ENCODE measurements at places on chromosomes 1 and 21. TPM values are rescaled to one million over a fixed set of nuclear protein-coding genes. Genes with fewer than 3 reads are reported as not detected.

Gene CA6
- total RNA-seq: not detected

Gene OPRD1
- total RNA-seq: not detected

Gene NENF
- 134 TPM for total RNA-seq

Gene NTMT2
- total RNA-seq: not detected

Gene SEMA4A
- total RNA-seq: 2.0 TPM

Gene LRRC53
- total RNA-seq: not detected

Gene PSEN2
- total RNA-seq: 22.6 TPM

GRCh38 chr1:222286011-222286410 is 261.9 kb downstream of the HHIPL2 start:
- no peak for DNase-seq

GRCh38 chr1:25548601-25549000 is 5.2 kb downstream of the LDLRAP1 start:
- no peak overlapping the region for H3K4me3 ChIP-seq
- no peak for DNase-seq
- no peaks in the 10 kb centered on the region for H3K36me3 ChIP-seq
- peak overlapping the region; percentile 2 for H3K27ac ChIP-seq
- H3K27me3 ChIP-seq: no peaks in the 10 kb centered on the region

DNA sequence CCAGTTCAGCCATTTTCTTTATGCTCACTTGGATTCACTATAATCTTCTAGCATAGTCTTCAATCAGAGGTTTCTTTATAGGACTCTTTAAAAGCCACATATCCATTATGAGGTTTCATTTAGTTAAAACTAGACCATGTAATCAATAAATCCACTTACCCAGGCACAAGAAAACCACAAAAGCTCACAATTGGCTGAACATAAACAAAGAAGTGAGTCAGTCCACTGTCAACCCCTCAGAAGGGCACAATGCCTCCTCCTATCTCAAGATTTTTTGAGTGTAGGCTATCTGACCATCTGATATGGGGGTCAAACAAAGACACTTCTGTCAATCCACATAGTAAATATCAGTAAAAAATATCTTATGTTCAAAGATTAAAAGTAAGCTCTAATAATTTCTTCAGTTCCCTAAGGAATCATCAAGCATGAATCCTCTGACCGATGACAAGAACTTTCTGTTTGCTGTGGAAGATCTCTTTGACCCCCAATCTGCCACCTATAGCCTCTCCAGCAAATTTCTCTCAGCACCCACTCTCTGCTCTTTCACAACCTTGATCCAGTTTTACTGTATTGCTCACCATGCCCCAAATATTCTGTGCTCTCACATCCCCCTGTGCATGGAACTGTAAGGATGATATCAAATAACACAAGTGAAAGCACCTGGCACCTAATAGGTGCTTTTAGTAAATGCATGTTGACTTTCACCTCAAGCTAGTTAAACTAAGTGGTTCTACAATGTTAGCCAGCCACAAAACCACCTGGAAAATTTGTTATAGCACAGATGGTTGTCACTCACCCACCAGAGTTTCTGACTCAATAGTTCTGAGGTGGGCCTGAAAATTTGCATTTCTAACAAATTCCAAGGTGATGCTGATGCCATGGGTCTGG is 16.7 kb downstream of the RAB3B start:
- no peak for DNase-seq
- no peaks in the 10 kb centered on the region for H3K36me3 ChIP-seq
- H3K27ac ChIP-seq: no peak overlapping the region
- no peaks in the 10 kb centered on the region for H3K27me3 ChIP-seq
- H3K4me1 ChIP-seq: no peaks in the 10 kb centered on the region

DNA sequence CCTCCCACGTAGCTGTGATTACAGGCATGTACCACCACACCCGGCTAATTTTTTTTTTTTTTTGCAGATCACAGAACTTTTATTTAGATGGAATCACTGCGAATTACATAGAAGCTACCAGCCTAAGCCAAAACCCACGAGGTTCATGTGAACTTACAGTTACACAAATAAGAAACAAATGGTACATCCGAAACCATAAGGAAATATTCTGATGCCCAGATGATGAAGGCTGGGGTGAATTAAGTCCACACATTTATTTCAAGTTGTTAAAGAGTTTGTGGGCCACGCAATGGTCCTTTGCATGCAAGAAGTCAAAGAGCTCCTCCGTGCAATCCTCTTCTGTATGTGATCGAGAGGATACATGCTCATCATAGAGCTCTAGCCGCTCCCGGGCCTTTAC is 328 bp downstream of the UQCRHL start:
- H3K36me3 ChIP-seq: no peaks in the 10 kb centered on the region
- no peak overlapping the region for H3K4me3 ChIP-seq

DNA sequence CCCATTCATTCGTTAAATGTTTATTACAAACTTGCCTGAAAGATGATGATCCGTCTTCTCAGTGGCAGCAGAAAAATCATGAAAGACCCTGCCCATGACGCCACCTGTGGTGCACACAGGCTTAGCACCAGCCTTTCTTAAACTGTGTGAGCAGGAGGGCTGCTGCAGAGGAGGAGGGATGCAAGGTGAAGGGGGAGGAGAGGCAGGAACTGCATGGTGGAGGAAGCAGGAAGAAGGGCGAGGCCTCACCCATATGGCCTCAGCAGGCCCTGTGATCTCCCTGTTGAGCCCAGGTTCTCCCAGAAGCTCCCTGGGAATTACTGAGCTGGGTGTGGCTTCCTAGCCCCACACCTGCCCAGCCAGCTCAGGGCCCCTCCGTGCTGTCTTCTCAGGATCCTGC is 25.0 kb upstream of the RD3 start:
- H3K27ac ChIP-seq: no peak overlapping the region
- H3K4me3 ChIP-seq: no peak overlapping the region
- H3K36me3 ChIP-seq: no peaks in the 10 kb centered on the region
- DNase-seq: no peak
- H3K27me3 ChIP-seq: no peaks in the 10 kb centered on the region

DNA sequence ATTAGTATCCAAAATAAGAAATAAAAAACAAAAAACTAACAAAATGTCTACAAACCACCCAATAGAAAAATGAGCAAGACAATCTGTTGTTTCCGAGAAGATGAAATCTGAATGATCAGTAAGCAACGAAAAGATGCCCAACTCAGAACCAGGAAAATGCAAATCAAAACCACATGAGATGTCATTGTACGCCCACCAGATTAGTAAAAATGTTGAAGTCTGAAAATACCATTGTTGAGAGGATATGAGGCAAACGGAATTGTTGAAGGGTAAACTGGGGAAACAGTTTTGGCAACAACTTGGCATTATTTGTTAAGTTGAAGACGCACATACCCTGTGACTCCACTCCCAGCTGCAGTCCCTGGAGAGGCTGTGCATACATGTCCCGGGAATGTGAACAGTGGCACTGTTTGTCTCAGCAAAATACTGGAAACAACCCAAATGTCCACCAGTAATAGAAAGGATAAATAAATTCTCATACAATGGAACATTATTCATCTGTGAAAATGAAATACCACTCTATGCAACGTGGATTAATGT is 10.6 kb downstream of the ZBTB17 start:
- no peaks in the 10 kb centered on the region for H3K27me3 ChIP-seq
- peaks cover 38% of the 10 kb centered on the region for H3K4me1 ChIP-seq

DNA sequence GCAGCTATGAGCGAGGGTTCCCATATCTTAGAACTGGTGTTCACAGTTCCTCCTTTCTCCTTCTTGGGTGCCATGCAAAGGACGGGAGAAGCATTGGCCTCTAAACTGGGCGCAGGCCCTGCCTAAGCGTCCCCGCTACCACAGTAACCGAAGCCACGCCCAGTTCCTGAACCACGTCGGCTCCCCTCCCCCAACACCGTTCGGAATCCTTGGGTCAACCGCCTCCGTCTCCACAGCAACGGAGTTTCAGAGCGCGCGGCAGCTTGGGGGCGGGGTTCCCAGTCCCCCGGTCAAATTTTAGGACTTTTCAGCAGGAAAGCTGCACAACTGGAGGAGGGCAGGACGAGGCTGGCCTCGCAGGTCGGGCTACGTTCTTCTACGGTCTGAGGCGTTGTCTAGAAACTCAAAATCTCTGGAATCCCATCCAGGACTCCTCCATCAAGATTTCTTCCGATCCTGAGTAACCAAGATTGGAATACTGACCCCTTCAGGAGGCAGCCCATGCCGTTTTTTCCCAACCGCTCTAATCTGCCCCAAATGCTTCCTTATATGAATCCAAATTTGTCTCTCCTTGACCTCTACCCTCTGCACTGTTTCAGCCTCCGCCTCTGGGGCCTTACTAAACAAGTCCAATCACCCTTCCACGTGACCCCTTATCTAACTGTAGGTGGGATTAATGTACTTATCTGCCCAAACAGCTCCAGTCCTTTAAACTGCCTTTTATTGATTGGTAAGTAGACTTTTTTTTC is at the start of gene SPAG17:
Gene SPAG17, minus strand, starts transcription at position 145 of the 749 bp plus-strand sequence. Its CDS starts 71 bp downstream, at position 74.
- peak; percentile 64 for DNase-seq
- H3K36me3 ChIP-seq: no peaks in the 10 kb centered on the region
- peak within 1 kb of the TSS; percentile 42 for H3K4me3 ChIP-seq
- H3K4me1 ChIP-seq: no peaks in the 10 kb centered on the region
- no peak within 1 kb of the TSS for H3K27ac ChIP-seq

DNA sequence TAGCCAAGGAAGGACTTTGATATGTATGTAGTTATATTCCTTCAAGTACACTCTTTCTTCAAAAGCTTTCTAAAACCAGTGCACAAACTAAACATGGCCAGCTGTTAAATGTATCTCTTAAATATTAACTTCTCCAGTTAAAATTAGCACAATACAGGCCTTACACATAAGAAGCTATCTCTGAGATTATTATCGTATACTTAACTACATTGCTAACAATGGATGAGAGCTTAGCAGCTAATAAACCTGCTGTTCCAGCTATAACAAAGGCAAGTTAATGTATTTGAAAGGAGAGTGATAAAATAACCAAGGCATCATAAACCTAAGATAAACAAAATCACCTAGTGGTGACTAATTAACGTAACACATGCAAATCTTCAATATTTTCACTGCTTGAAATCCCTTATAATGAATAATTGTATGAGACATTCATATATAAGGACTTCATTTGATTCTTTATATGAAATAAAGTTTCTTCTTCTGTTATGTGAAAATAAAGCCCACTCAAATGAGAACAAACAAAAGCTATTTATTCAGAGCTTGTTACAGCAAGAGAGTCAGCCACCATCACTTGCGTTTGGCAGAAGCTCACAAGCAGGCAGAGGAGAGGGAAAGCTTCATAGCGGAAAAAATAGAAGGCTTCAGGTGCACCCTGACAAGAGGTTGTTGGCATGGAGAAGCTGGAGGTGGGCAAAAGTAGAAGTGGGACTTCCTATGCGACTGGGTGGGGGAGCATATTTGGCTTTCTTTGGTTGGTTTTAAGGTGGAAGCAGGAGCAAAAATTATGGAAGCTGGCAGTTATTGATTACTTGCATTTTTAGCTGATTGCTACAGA is 274.1 kb upstream of the CHRM3 start:
- H3K36me3 ChIP-seq: no peaks in the 10 kb centered on the region
- H3K27ac ChIP-seq: no peak overlapping the region
- H3K4me3 ChIP-seq: no peak overlapping the region

- no peaks in the 10 kb centered on the region for H3K27me3 ChIP-seq
- H3K4me1 ChIP-seq: peaks cover 5% of the 10 kb centered on the region
- H3K4me3 ChIP-seq: no peak overlapping the region
- H3K36me3 ChIP-seq: no peaks in the 10 kb centered on the region
- DNase-seq: no peak
These were observed 87.4 kb downstream of the GREM2 start for GRCh38 chr1:240524356-240525069.

- no peaks in the 10 kb centered on the region for H3K4me1 ChIP-seq
- no peaks in the 10 kb centered on the region for H3K27me3 ChIP-seq
- peaks cover 54% of the 10 kb centered on the region for H3K36me3 ChIP-seq
These were observed 12.2 kb upstream of the CCDC27 start for GRCh38 chr1:3740042-3740441.

DNA sequence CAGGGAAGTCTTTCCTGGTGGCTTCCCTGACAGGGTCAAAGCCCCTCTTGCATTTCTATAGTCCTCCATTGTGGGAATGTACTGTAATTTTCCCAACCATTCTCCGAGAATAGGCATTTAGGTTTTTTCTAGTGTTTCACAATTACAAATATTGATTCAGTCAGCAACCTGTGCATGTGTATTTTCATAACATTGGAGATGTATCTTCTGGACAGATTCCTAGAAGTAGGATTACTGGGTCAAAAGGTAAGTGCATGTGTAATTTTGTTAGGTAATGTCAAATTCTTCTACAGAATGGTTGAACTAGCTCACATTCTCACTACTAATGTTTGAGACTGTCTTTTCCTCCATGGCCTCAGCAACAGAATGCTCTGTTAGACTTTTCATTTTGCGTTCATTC is 8.3 kb upstream of the PLA2G2A start:
- H3K4me1 ChIP-seq: peaks cover 12% of the 10 kb centered on the region
- no peak for DNase-seq
- no peak overlapping the region for H3K4me3 ChIP-seq
- no peaks in the 10 kb centered on the region for H3K27me3 ChIP-seq
- H3K36me3 ChIP-seq: no peaks in the 10 kb centered on the region
- H3K27ac ChIP-seq: no peak overlapping the region

- no peaks in the 10 kb centered on the region for H3K4me1 ChIP-seq
- H3K4me3 ChIP-seq: no peak overlapping the region
- DNase-seq: no peak
- no peak overlapping the region for H3K27ac ChIP-seq
- no peaks in the 10 kb centered on the region for H3K36me3 ChIP-seq
These were observed 51.5 kb upstream of the ARHGEF16 start for GRCh38 chr1:3403011-3403345.

- H3K4me1 ChIP-seq: no peaks in the 10 kb centered on the region
- DNase-seq: no peak
- H3K27ac ChIP-seq: no peak overlapping the region
- H3K36me3 ChIP-seq: no peaks in the 10 kb centered on the region
These were observed 14.2 kb upstream of the MRPS14 start for GRCh38 chr1:175037416-175037815.

- H3K36me3 ChIP-seq: no peaks in the 10 kb centered on the region
- H3K27me3 ChIP-seq: no peaks in the 10 kb centered on the region
- H3K4me3 ChIP-seq: no peak overlapping the region
- H3K4me1 ChIP-seq: no peaks in the 10 kb centered on the region
- H3K27ac ChIP-seq: no peak overlapping the region
- no peak for DNase-seq
These were observed 476.5 kb downstream of the BRINP3 start for GRCh38 chr1:190001187-190001586.

DNA sequence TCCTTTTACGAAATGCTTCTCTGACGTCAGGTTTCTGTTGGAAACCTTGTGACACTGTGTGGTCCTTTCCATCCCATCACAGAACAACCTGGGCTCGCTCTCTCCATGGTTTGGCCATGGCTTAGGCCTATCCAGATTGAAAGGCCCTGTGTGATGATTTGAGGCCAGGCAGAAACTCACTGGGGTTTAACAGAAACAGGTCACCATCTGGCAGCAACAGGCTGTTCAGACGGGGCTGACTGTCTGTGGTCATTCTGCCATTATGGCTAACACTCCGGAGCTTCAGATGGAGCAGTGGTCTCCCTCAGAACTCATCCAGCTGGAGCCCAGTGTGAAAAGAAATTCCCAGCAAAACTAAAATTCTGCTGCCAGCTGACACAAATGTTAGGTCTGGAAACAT is 9.3 kb downstream of the PLEKHM2 start:
- H3K27ac ChIP-seq: peak overlapping the region; percentile 5
- peaks cover 11% of the 10 kb centered on the region for H3K36me3 ChIP-seq
- no peaks in the 10 kb centered on the region for H3K27me3 ChIP-seq
- no peak overlapping the region for H3K4me3 ChIP-seq
- DNase-seq: no peak
- H3K4me1 ChIP-seq: peaks cover 60% of the 10 kb centered on the region
